SK-N-MC (cell line): ENCODE measurements at places on chromosomes 4 and X.

DNA sequence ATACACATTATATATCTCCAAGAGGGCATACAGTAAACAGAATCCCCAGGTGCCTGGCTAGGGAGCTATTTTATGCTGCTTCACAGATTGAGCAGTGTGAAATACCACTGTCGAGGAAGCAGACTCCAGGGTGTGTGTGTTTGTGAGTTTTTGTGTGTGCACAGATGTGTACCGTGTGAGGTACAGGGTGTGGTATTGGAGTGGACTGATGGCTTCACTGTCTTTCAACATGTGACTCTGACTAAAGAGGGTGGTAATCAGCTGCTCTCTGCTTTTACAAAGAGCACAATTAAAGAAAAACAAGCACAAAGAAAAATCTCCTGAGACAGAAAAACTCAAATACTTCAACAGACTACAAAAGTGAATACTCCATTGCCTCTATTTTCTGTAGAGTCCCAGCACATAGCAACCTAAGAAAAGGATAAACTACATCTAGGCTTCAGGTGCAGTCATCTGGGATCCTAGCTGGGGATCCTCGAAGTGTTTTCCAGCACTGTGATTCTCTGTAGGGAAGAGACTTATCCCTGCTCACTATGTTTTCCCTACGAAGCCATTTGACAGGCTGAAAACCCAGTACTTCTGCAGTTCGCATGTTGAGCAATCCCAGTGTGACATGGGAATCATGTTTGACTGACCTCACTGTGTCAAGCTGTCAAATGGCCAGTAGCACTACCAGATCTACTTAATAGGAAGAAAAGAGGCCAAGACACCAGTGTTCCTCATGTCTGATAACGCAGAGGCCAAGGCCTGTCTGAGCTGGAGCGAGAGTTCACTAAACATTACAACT is 100.3 kb downstream of the CDS1 start:
- no peak for DNase-seq

GRCh38 chrX:925652-926061 is 286.8 kb downstream of the CRLF2 start:
- DNase-seq: no peak

DNA sequence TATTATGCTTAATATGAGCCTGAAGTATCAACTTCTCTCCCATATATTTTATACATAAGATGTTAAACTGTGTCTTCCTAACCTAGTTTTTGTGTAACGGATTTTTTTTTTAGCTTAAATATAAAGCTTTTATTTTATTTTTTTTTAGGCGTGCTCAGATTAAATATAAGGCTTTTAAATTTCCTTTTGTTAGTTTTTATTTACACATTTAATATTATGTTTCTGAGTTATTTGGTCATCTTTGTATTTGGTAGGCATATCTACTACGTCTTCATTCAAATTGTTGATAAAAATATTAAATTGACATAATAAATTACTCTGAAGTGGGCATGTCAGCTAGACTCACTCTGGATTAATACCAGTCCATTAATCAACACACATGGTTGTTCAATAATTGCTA is 4.2 kb downstream of the SLAIN2 start:
- DNase-seq: no peak

GRCh38 chr4:25750874-25751273 is 95.2 kb downstream of the SLC34A2 start:
- no peak for DNase-seq

DNA sequence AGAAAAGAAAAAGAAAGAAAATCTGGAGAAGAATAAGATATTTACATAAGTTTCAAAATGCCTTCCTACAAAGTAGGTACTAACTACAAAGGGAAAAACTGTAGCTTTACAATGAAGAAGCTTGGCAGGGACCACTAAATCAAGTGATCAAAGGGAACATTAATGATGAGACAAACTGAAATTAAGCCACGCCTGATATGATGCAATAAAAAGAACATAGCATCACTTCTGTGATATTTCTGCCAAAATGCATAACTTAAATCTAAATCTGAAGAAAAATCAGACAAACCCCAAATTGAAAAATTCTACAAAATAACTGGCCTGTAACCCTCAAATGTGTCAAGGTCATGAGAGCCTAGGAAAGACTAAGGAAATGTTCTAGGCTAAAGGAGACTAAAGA is 8.9 kb upstream of the DCLK2 start:
- no peak for DNase-seq

DNA sequence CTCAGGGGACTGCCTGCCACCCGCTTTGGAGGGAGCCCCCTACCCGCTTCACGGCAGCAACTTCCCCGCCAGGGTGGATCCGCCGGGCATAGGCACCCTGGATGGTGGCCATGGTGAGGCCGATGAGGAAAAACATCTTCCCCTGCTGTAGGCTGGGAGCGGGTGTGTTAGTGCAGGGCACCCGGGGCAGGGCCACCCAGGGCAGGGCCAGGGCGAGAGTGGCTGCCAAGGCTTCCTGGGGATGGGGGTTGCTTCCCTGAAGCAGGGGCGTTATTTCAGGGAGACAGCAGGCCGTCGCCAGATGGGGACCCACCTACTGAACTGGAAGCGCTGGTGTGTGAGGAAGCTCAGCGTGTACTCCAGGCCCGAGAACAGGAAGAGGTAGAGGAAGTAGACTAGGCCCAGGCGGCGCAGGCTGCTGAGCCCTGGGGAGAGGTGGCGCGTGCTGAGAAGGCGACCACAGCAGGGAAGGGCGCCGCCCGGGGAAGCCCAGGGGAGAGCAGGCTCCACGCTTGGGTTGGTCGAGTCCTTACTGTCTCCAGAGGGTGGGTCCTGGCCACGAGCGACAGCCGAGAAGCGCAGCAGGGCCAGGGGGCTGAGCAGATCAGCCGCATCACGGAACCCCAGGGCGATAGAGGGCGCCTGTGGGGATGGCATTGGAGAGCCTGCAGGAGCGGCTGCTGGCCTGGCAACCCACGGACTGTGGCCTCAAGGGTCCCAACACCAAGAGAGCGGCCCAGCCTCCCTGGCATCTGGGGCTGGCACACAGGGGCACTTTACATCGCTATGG is 31.5 kb downstream of the NOP14 start:
- DNase-seq: no peak

- DNase-seq: no peak
Observed at GRCh38 chr4:150641612-150642011, 59.7 kb downstream of the MAB21L2 start.

GRCh38 chr4:185112104-185112503 is 31.0 kb upstream of the SLC25A4 start:
- DNase-seq: no peak

DNA sequence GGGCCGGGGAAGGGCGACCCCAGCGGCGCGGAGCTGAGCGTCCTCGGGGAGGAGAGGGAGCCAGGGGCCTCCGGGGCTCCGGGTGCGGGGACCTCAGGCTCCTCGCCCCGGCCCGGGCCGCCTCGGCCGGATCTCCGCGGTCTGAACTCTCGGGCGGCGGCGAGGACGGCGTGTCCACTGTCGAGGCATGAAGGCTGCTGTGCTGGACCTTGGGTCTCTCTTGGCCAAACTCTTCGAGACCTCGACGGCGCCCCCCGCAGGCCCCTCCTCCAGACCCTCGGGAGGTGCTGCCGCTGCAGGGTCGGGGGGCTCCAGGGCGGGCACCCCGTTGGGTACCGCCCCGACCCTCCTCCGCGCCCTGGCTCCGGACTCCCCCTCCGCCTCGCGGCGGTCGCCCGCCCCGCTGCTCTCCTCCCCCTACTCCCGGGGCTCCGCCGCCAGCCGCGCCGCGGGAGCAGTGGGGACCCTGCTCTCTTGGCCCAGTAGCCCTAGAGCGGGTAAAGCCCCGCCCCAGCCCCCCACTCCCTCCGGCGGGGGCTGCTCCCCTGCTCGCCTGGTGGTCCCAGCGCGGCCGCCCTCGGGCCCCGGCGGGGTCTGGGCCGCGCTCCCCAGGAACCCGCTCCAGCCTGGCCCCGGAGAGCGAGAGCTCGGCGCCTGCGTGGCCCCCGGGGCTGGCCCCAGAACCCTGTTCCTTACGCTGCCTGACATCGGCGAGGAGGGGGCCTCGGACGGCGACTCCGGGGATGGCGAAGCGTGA is 564 bp downstream of the FAM149A start:
- DNase-seq: no peak

DNA sequence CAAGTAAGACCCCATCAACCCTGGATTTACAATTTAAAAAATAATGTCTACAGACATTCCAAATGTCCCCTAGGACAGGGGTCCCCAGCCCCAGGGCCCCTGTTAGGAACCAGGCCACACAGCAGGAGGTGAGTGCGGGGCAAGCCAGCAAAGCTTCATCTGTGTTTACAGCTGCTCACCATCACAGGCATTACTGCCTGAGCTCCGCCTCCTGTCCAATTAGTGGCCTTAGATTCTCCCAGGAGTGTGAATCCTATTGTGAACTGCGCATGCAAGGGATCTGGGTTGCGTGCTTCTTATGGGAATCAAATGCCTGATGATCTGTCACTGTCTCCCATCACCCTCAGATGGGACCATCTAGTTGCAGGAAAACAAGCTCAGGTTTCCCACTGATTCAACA is 146.1 kb downstream of the ATP10D start:
- DNase-seq: no peak

DNA sequence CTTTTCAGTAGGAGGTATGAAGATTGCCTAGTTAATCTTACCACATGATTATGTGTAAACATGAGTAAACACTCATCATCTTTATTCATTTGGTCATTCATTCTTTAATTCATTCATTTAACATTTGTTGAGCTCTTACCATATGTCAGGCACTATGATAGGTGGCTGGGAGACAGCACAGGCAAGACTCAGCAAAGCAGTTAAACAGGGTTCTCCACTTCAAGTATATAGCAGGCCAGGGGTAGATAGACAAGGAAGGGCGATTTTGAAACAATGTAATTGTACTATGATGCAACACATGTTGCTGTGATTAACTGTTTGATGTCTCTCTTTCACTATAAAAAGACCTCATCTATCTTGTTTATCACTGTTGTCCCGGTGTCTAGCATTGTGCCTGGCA is 84.3 kb upstream of the GPR101 start:
- DNase-seq: no peak

- DNase-seq: no peak
Observed at GRCh38 chr4:139567159-139567870, 11.3 kb upstream of the SETD7 start.

GRCh38 chr4:159292137-159292896 is 189.4 kb downstream of the RAPGEF2 start:
- DNase-seq: no peak

DNA sequence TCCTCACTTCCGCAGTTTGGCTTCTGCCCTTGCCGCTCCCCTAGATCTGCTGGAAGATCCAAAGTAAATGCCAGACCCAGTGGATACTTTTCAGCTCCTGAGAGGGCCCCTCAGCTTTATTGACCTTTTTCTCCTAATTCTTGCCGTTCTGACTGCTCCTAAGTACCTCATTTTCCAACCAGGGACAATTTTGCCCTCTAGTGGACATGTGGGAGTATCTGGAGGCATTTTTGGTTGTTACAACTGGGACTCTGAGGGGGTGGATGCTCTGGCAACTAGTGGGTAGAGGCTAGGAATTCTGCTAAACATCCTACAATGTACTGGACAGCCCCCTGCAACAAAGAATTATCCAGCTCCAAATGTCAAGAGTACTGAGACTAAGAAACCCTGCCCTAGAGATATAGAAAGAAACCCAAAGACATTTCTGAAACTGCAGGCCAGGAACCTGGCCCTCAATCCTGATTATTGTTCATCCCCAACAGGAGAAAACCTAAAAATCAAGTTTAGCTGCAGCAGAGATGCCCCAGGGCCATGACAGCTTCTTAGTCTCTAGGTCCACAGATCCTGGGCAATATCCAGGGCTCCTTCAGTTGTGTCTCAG is 3.4 kb downstream of the TEX13B start:
- no peak for DNase-seq

DNA sequence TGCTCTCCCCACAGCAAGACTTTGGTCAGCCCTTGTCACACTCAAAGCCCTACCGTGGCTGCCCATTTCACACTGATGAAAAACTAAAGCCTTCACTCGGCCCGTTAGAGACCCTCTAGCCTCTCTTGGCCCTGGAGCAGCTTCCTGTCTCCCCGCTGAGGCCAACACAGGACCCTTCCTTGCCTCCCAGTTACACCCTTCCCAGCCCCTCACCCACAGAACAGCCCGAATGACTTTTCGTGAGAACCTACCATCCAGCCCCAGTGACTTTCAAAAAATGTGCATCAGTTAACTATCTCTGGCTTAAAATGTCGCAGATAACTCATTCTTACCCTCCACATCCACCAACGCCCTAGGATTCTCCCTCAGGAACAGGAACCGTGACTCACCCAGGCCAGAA is 756 bp upstream of the TAF9B start:
- no peak for DNase-seq
